ENCODE measurements at places on chromosomes 5 and 9.

DNA sequence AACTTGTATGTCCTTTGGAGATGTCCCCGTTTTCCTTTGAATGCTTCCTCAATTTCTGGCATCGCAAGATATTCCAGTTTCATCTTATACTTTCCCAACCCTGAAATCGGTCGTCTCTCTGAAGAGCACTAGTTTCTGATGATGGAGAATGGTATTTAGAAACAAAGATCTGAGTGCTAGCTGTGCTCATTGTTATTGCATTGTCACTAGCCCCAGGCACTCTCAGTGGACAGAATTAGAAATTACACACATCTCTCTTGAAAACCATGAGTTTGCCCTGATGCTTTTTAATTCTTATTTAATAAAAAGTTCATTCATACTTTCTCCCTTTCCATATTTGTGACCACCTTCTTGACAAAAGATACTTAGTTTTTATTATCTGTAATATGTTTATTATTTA is 67.7 kb downstream of the C9orf152 start:
- DNase-seq = no peak
- peaks cover 75% of the 10 kb centered on the region for H3K36me3 ChIP-seq
- no peak overlapping the region for H3K4me3 ChIP-seq
- H3K27ac ChIP-seq = no peak overlapping the region
- H3K27me3 ChIP-seq = no peaks in the 10 kb centered on the region

- H3K27me3 ChIP-seq = no peaks in the 10 kb centered on the region
- H3K4me1 ChIP-seq = peaks cover 15% of the 10 kb centered on the region
- H3K27ac ChIP-seq = no peak overlapping the region
- no peaks in the 10 kb centered on the region for H3K36me3 ChIP-seq
These were observed 59.8 kb upstream of the RNU6ATAC start for GRCh38 chr9:134224127-134224526.

DNA sequence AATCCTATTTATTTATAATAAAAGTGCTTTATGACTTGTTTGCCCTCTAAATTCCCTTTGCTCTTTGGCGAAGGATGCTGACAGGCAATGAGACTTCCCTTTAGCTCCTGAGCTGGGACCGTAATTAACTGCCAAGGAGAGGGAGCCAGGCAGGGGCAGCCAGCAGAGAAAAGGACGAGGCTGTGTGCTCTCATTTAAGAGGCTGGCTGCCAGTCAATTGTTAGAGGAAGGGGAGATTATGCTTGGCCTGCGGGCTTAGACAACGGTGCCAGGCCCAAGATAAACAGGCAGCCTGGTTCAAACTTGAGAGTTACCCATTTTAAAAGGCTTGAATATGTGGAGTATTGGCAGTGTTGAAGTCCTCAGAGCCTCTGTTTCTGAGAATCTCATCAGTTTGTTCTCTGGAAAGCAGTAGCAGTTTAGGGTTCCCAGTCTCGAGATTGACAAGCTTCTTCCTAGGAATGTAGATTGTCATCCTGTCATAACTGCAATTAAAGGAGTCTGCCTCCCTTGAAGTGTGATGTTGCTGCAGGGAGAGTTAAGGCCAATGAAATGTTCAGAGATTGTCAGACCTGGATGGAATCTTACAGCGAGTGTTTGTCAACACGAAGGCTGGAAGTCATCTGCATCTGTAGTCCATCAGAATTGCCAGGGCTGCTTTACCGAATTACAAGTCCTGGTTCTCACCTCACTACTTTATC is 113.2 kb downstream of the JAKMIP2 start:
- H3K36me3 ChIP-seq = no peaks in the 10 kb centered on the region
- H3K27me3 ChIP-seq = peaks cover 6% of the 10 kb centered on the region
- DNase-seq = no peak
- no peak overlapping the region for H3K27ac ChIP-seq

DNA sequence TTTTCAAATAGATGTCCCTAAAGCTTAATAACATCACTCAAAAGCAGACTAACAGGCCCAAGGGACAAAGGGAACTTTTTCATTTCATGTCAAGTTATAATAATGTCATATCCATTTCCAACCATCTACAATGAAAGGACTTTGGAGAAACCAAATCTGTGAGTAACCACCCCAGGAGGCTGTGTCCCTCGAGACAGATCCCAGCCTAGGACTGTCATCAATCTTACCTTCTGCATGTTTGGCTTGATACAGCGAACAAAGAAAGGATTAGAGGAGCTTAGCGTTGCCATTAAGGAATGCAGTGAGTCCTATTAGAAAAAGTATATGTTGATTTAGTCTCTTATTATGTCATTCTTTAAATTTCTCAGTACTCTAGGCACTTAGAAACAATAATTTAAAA is 137.8 kb upstream of the RETREG1 start:
- H3K4me1 ChIP-seq = no peaks in the 10 kb centered on the region
- H3K4me3 ChIP-seq = no peak overlapping the region

DNA sequence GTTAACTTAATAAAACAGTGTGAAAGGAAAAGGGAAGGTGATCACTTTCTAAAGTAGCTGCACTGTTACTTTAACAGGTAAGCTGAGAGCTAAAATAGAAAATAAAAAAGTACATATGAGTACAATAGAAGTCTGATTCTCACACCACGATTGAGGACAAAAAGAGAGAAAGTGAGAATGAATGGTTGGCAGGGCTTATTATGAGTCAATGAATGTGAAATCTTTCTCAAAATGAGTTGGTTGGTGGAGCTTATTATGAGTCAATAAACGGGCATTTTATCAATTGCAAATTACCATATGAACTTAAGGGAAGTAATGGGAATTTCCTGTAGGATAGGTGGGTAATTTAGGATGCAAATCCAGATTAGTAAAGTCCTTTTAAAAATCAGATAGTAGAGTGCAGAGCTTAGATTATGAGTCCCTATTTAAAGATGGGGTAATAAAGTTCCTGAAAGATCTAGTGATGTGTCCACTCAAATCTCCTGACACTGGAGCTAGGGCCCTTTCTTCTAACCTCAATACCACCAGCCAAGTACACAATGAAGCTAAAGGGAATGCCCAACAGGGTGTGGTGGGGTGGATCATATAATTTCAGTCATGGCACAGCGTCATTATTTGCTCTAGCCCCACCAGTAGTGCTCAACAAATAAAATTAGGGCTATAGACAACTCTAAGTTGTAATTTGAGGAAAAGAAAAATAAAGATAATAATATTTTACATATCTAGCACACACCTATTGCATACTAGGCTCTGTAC is 21.1 kb upstream of the TLR4 start:
- H3K27ac ChIP-seq = no peak overlapping the region
- H3K4me1 ChIP-seq = peaks cover 17% of the 10 kb centered on the region
- no peak overlapping the region for H3K4me3 ChIP-seq
- H3K36me3 ChIP-seq = no peaks in the 10 kb centered on the region
- DNase-seq = no peak

- no peaks in the 10 kb centered on the region for H3K36me3 ChIP-seq
- H3K4me1 ChIP-seq = no peaks in the 10 kb centered on the region
- no peak within 1 kb of the TSS for H3K27ac ChIP-seq
These were observed at the start of gene ZNF883 for GRCh38 chr9:113011911-113012381. Gene ZNF883, minus strand, starts transcription at chr9:113012192.

Measured in SJSA1 (cell line).